ENCODE measurements at places on chromosomes 6 and 20.

GRCh38 chr6:149933461-149933860 is 8.4 kb upstream of the ULBP2 start:
- no peak for DNase-seq

GRCh38 chr6:170152124-170152926 is 138.6 kb downstream of the DLL1 start:
- peak; percentile 63 for DNase-seq

DNA sequence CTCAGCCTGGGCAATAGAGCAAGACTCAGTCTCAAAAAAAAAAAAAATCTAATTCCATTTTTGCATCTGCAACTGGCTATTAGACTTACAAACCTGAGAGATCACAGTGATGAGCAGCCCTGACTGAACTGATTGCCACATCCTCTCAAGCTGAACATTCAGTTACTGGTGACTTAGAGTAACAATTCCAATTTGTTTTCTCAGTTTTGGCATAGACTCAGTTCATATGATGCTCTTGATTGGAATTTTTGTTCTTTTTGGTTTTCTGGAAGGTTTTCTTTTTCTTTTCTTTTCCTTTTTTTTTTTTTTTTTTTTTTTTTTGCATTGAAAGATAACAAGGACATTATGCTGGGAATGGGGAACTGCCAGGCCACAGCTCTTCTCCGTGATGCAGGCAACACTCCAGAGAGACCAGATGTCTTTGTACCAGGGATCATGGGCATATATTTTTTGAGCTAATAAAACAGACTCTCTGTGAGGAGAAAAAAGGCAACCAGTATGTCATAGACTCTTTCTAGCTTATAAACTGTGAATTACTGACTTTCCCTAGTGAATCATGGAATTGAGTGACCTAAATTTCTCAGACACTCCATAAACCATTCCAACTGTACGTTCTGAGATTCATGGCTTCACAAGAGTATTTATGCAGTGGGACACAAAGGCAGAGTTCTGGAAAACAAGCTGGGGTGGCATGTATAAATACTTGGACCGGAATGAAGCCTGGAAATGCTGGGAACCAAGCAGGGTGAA is 86.0 kb upstream of the SLC2A12 start:
- DNase-seq = no peak

DNA sequence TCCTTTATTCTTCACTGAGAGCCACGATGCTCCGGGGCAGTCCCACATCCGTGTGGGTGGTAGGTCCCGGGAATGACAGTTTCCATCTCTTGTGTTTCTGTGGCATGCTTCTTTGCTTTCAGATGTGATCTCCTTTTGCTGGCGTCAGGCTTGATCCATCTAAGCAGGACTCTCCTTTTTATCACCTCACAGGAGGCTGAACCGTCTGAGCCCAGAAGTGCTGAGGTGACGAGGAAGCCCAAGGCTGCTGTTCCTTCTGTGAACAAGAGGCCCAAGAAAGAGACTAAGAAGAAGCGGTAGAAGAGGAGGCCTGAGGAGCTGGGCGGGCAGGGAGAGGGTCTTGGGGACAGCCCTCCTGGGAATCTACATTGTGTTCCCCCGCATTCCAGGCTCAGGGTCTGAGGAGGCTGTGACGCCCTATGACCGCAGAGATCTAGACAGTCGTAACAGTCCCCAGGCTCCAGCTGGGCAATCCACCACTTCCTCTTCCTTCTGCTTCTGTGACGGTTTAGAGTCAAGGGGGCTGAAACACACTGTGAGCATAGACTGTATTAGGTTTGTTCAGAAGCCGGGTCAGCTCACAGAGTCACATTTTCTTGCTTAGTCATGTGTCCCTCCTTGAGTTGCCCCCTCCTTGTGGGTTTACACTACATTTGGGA is 26.8 kb downstream of the MANBAL start:
- peak; percentile 85 for DNase-seq

GRCh38 chr20:35978041-35978513 is 9.7 kb downstream of the CNBD2 start:
- peak; percentile 95 for DNase-seq

DNA sequence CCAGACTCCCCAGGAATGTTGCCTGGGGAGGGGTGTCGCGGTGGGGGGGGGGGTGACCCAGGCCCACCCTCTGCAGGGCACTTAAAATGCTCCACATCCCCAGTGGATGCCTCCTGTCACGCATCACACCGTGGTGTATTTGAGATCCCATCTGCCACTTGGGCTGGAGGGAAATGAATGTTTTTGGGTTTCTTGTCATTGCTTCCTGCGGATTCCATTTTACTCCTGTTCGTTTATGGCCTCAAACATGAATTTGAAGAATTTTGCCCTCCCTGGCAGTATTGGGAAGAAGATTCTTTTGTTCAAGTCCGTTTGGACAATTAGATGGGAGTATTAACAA is 544 bp upstream of the KHDC1 start:
- DNase-seq = no peak

DNA sequence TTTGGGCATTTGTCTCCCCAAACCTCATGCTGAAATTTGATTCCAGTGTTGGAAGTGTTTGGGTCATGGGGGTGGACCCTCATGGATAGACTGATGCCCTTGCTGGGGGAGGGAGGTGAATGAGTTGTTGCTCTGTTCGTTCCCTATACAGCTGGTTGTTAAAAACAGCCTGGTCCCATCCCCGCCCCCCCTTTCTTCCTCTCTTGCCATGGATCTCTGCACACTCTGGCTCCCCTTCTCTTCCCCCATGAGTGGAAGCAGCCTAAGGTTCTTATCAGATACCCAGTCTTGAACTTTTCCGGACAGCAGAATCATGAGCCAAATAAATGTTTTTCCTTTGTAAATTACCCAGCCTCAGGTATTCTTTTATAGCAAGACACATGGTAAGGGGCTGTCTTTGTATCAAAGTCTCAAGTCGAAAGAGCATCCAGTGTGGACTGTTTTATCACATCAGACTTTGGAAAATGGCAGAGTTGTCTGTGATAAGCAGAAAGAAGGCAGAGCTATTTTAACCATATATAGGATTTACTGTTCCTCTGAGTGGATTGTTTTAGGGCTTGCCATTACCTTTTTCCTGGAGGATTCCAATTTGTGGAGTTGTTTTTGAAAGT is 31.2 kb downstream of the SLC9A8 start:
- no peak for DNase-seq

GRCh38 chr20:9565910-9566550 is 51.6 kb downstream of the LAMP5 start:
- no peak for DNase-seq

- no peak for DNase-seq
These were observed 62.5 kb upstream of the TMEM170B start for GRCh38 chr6:11475016-11475415.

GRCh38 chr6:129575378-129576118 is 134.4 kb downstream of the ARHGAP18 start:
- DNase-seq = peak; percentile 70

DNA sequence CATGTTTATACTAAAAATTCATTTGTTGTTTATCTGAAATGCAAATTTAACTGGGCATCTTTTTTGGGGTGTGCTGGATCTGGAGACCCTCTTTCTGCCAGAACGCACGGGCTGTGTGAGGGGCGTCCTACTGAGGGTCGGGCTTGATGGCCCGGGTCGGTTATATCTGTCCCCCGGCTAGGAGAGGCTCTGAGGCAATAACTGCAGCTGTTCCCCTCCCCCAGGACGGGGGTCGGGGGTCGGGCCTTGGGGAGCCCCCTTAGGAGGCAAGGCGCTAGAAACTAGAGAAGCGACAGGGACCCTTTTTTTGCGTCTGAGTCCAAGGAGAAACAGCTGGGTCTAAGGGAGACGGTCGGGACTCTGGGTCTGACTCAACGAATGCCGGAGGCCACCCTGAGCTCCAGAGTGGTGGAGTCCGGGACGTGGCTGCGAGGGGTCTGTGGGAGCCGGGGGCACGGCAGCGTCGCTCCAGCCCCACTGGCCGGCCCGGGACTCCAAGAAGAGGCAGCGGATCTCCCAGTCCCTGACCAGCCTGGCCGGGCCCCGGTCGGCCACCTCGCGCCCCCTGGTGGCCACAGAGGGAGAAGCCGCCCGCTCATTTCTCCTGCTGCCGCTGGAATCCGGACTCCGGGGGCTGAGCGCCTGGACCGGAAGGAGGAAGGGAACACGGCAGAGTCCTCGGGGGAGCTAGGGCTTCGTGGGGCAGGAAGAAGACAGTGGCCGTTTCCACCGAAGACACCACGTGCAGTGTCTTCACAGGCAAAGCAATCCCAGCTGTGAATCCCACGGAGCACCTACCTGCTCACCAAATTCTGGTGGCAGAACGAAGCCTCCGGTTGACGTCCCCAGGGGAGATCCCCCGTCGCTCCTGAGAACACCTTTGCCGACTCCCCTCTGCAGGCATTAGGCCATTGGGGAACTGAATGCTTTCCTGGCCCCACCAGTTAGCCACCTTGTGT is 24.0 kb upstream of the SCML4 start:
- DNase-seq = peak; percentile 76

- no peak for DNase-seq
These were observed 119.9 kb upstream of the CEP85L start for GRCh38 chr6:118771253-118771652.

DNA sequence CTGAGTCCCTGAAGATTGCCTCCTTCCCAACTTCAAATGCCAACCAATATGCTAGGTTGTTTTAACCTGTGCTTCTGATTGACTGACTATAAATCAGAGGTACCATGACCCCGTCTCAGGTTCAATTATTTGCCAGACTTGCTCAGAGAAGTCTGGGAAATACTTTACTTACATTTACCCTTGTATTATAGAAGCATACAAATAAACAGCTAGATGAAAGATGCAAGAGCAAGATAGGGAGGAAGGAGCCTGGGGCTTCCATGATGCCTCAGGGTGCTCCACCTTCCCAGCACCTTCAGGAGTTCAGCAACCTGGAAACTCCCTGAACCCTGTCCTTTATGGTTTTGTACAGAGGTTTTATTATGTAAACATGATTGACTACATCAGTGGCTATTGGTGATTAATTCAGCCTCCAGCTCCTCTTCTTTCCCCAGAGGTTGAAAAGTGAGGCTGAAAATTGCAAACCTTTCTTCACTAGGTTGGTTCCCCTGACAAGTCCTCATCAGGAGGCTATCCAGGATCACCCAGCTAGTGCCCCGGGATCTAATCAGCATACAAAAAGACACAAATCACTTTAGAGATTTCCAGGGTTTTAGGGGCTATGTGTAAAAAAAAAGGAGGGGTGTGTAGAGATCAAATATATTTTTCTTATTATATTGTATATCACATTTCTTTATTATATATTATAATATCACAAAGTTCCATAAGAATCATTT is 547.7 kb downstream of the EPM2A start:
- no peak for DNase-seq

DNA sequence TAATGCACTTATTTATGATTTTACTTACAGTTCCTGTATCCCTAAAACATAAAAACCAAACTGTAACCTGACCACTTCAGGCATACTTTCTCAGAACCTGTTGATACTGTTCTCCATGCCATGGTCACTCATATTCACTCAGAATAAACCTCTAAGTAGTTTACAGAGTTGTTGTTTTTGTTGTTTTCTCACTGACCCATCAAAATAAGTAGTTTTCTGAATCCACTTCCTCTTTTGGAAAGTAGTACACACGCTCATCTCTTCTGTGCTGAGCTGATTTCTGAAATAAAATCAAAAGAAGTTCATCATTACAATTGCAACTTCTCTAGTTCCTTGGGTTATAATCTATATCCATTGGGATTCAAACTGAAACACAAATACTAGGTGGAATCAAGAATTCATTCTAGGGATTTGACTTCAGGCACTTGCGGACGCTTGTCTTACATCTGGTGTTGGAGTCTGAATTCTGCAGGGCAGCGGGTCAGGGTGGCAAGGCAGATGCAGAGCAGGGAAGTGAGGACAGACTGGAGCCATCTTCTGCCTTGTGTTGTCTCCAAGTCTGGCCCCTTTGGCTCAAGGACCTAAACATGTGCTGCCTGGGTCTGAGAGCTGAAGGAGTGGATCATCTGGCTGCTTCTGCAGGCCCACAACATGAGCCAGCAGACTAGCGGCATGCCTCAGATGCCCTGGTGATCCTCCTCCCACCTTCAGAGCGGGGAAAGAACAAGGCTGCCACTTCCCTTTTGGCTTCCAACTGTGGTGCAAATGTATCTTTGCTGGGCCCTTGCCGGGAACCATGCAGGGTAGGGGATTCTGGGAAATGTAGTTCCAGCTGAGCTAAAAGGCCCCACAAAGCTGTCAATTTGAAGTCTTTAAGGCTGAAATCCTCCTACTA is 167.9 kb upstream of the MYLIP start:
- peak; percentile 77 for DNase-seq

DNA sequence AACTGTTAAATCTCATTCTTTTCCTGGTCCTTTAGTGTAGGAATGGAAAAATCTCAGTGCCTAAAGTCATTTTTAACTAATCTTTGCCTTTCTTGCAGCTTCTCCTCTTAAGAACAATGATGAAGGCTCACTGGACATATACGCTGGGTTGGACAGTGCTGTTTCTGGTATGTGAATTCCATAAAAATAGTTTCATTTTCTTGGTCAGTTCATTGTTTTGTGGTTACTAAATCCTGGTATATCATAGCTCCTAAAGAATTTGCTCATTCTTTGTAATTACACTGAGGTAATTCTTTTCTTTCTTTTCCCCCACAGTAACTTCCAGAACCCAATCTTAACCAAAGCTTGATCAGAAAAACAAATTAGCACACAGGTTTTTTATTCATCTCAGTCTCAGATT is 23.4 kb downstream of the CASP8AP2 start:
- no peak for DNase-seq

GRCh38 chr6:160439751-160440150 is 91.6 kb downstream of the SLC22A3 start:
- no peak for DNase-seq

DNA sequence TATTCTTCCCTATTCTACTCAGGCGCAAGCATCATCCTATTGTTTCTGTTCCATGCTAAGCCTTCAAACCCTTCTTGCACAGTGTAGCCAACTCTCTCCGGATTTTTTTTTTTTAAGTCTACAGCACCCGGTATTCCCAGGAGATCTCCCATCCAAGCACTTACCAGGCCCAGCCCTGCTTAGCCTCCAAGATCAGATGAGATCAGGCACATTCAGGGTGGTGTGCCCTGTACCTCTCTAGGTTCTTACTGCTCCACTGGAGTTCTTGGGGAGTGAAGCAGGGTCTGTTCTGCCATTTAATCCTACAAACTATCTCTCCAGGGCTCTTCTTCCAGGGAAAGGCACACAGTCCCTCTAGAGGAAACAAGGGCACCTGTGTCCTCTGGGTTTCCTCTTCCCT is 14.9 kb upstream of the NUP153 start:
- DNase-seq = no peak

GRCh38 chr6:17907406-17908229 is 79.8 kb downstream of the KIF13A start:
- peak; percentile 98 for DNase-seq

DNA sequence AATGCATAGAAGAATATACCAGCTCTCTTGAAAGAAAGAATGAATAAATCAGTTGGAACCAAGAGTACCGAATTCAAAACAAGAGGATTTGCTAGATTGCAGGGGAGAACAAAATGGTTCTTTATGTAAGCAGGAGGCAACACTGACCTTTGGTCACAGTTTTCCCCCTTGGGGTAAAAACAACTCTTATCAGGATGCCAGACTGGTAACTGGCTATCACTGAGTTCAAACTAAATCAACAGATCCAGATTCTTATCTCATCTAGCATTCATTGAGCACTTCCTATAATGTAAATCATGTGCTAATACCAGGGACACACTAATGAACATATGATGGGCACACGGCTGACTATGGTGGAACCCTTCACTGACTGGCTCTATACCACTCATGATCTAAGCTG is 4.8 kb upstream of the IL17F start:
- DNase-seq = no peak

- DNase-seq = peak; percentile 43
These were observed 1.4 kb downstream of the BTN1A1 start for GRCh38 chr6:26501482-26501986.

GRCh38 chr20:58640446-58640845 is 10.6 kb upstream of the STX16 start:
- DNase-seq = no peak

Measured in inflammatory macrophage treated with lipopolysaccharide for 4 hours (primary cell).